Upper lobe of right lung (tissue), 1 donor: ENCODE measurements at places on chromosomes 1 and 21.

DNA sequence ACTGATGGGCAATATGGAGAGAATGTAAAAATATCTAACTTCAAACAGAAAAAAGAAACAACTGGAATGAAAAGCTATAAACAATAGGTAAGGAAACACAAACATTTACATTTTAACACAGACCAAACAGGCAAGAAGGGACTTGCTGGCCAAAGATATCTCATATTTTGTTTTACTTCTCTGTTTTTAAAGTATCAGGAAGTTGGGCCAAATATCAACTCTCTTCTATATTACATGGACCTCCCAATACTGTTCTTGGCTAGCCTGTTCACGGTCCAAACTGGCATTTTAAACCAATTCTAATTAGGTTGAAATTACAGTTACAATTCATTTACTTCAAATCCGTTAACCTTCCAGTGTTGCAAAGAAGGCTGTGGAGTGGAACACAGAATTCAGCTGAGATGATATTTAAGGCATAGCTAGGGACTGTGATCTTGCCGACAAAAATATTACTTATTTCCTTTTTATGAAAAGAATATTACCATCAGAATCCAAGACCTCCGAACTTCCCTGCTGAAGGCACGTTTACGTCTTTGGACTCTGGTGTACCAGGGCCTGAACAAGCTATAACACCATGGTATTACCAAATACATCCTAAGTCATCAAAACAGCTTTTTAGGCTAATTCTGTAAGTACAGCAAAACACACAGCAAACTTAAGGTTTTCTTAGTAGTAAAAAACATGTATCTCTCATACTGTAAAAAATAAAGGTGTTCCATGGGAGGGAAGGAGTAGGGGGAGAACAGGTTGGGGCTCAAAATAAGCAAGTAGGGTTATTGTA, 165.4 kb downstream of the RUNX1 start:
- no peak for DNase-seq

DNA sequence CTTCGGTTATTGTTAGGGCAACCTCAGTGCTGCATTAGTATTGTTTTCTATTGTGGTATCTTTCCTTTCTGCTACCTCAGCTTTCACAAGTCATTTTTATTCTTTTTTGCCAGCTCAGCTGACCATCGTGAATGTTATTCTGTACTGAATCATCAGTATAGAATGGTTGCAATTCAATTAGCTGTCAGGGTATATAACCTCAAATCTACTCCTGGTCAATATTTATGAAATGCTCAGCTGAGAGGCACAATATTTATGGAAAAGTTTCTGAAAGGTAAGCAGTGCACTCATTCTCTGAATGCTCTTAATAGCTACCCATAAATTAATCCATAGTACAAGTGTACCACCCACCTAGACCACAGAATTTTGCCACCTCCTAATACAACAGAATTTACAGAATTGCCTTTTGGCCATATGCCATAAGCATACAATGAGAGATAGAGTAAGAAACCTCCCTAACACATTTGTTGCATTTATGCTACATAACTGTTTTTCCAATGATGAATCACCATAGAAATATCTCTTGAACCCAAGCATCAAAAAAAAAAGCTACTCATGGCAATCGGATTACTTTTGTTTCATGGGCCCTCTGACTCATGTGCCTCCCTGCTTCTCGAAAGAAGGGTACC, 732.6 kb upstream of the CHRM3 start:
- no peak for DNase-seq

DNA sequence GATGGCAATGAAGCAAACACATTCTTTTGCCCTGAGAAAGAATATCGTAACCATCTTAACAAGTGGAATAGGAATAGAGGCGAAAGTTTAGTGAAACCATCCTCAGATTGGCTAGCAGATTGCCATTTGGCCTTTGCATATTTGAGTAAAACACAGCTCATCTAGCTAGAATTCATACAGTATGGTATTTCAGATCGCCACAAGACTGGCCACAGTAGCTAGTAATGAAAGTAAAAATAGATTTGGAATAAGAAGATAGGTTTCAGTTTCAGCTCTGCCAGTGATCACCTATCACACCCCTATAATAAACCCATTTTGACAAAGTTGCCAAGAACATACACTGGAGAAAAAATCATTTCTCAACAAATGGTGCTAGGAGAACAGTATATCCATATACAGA, 294.9 kb downstream of the LRRIQ3 start:
- no peak for DNase-seq

DNA sequence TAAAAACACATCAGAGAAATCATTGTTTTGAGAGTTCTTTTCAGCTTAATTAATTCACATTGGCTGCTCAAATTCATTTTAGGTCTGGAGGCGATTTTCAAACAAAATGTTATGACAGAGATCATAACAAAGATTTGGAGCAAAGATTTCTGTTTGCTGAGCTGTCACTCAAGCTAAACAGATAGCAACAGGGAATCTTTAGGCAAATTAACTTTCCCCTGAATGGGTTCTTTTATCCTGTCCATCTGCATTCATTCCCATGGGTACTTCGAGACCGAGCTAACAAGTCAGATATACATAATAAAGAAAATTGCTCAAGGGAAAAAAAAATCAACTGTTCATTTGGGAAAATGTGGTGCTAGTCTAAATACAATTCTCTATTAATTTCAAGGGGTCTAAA, 30.2 kb upstream of the CA6 start:
- no peak for DNase-seq

DNA sequence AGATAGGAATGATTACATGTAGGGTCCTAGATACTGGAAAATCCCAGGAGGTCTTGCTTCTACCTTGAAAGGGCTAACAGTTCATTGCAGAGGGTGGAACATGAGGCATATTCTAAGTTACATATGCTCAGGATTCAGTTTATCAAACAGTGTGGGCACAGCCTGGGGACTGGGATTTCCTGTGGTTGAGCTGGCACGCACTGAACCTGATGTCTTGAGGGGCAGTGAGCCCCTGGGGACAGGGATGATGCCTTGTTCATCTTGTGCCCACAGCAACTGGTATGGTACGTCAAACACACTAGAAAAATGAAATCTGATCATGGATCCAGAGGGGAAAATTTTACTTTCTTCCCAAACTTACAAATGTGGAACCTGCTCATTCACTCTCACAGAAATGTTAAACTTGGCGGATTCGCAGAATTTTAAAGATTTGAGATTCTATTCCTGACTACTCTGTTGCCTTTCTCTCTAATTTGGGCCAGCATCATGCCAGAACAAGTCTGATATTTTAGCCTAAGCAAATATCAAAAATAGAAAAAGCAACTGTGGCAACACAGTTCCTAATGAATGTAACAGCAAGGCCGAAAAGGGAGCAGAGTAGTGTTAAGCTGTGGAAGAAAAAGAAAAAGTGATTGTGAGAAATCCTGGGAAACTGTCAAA, 68.2 kb upstream of the COL24A1 start:
- no peak for DNase-seq

GRCh38 chr1:167344112-167344511, 123.4 kb downstream of the POU2F1 start:
- DNase-seq: no peak

- DNase-seq: no peak
Measured at GRCh38 chr1:34330061-34330460, 153.4 kb downstream of the C1orf94 start.

DNA sequence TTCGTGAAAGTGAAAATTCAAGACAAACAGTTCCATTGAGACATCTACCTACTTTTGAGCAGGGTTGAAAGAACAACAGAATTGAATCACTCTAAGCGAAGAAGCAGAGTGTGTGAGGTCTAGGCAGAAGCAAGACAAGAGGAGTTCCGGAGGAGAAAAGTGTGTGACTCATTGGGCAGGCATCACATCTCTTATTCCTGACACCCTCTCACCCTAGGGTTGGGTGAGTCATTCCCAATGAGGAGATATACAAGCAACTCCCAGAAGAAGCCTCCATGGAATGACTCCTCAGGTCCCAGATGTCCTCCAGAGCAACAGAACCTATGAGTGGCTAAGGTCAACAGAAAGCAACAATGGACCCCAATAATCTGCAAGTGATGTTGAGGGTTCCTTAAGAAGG, 138.1 kb downstream of the TPR start:
- DNase-seq: no peak

DNA sequence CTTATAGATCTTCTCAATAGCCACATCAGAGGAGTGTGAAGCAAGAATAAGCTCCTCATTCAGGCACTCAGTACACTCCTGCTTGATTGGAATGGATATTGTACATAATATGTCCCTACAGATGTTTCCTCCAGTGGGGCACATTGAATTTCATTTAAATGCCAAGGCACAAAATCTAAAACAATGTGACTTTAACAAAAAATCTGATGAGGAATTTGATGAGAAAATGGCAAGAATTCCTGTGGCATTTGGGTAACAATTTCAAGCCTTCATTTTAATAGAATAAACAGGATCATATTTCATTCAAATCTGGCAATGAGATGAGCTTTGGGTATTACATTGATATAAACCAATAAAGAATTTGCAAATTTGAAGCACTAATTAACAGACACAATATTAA, 307.7 kb upstream of the PKN2 start:
- no peak for DNase-seq
